Ecto neural progenitor cell (in vitro differentiated cells): ENCODE measurements at places on chromosomes 5 and 9.
A peak's percentile ranks its signal among the peaks of the same experiment; 100 is the strongest.

DNA sequence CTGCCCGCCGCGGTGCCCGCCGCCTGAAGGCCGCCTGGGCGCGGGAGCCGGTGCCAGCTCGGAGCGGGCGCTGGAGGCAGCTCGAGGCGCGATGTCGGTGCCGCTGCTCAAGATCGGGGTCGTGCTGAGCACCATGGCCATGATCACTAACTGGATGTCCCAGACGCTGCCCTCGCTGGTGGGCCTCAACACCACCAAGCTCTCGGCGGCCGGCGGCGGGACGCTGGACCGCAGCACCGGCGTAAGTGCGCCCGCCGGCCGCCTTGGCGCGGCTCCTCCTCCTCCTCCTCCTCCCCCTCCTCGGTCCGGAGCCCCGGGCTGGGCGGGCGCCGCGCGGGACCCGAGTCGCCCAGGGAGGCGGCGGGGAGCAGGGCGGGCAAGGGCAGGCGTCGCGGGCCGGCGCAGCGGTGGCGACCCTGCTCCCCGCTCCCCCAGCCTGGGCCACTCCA is 455 bp downstream of the OLFM1 start:
- DNase-seq, result no peak

DNA sequence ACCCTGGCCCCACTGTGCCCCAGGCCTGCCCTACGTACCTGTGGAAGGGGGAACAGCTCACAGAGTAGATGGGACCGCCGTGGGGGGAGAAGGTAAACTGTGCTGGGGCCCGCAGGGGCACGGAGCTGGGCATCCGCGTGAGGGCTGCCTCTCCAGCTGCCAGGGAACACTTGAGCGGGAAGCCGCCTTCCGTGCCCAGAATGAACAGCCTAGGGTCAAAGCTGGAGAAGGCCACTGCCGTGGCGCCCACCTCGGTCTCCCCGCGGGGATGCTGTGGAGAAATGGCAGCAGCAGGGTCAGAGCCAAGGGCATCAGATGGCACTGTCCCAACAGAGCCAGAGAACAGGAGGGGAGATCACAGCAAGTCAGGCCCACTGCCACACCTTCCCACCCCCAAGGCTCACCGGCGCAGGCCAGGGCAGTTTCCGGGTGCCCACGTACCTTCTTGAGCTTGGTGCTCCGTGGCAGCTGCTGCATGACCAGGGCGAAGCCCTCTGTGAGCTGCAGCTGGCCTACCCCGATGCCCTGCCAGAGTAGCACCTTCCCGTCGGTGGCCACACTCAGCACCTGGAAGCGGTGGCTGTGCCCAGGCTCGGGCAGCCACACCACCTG is 21.9 kb downstream of the DYNC2I2 start:
- no peak for DNase-seq

- DNase-seq, result no peak
These were observed 227.7 kb downstream of the RFK start for GRCh38 chr9:76166526-76166925.

- no peak for DNase-seq
These were observed 437.8 kb downstream of the ARHGEF28 start for GRCh38 chr5:74063821-74064220.

GRCh38 chr9:78927099-78927940 is 630.4 kb downstream of the PSAT1 start:
- DNase-seq, result no peak

DNA sequence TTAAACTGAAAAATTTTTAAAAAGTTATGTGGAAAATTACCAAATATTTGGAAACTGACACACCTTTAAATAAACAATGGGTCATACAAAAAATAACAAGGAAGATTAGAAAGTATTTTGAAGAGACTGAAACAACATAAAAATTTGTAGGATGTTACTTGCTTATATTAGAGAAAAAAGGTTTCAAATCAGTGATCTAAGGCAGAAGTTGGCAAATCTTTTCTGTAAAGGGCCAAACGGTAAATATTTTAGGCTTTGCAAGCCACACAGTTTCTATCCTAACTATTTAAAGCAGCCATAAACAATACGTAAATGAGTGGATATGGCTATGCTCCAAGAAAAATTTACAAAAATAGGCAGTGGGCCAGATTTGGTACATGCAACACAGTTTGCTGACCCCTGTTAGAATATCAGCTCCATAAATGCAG is 81.3 kb downstream of the OXCT1 start:
- no peak for DNase-seq

DNA sequence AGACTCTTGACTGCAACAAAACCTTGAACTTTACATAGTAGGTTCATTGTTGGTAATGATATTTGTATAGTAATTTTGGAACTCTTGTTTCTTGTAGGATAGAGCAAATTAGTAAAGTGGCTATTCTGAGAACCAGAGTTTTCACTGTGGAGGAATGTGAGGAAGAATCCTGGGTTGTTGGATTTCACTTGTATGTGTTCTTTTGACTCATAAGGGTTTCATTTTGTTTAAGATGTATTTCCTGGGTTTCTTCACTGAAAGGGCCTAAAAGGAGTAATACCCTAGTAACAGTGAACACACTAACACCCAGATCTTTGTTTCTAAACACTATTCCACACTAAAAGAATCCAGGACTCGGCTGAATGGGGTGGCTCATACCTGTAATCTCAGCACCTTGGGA is 20.1 kb downstream of the TTC1 start:
- DNase-seq, result no peak

DNA sequence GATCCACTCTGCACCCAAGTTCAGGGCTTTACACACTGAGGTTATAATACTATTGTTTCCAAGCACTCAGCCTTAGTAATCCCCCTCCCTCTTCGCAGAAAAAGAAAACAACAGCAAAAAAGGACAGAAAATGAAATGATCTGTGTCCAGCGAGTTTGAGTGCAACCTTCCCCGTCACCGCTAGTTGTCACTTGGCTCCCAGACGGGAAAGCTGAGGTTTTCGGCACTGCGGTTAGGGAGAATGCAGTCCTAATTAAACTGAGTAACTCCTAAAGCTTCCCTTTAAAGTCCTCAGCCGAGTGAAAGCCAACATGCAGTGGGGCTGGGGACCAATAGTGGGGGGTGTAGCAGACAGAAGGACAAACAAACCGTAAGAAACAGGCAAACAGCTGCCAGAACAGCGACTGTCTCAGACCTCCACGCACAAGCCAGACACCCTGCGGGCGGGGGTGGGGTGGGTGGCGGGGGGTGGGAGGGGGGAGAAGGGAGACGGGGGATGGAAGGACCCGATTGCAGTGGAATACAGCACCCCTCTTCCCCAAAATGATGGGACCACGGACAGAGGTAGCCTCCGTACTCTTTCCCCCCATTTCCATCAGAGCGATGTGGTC is 680 bp downstream of the GLRA1 start:
- DNase-seq, result peak; percentile 59

DNA sequence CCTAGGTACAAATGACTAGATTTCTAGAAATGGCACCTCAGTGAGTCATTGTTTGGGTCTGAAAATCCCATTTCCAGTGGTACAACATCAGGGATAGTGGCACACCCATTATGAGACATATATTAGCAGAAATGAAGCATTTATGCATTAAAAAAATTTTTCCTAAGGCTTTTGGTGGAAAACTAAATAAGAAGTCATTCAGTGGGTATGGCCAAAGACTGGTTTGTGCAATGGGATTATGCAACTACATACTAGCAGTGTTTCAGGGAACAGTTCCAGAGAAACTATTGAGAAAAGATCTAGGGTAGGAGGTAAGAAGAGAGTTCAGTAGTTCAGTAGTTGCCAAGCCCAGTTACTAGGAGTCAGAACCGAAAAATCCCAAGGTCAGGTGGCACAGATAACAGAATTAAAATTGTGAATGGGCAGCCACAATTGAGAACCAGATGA is 106.5 kb upstream of the HAPLN1 start:
- DNase-seq, result no peak

- DNase-seq, result no peak
These were observed 50.8 kb downstream of the GSN start for GRCh38 chr9:121318631-121319382.

DNA sequence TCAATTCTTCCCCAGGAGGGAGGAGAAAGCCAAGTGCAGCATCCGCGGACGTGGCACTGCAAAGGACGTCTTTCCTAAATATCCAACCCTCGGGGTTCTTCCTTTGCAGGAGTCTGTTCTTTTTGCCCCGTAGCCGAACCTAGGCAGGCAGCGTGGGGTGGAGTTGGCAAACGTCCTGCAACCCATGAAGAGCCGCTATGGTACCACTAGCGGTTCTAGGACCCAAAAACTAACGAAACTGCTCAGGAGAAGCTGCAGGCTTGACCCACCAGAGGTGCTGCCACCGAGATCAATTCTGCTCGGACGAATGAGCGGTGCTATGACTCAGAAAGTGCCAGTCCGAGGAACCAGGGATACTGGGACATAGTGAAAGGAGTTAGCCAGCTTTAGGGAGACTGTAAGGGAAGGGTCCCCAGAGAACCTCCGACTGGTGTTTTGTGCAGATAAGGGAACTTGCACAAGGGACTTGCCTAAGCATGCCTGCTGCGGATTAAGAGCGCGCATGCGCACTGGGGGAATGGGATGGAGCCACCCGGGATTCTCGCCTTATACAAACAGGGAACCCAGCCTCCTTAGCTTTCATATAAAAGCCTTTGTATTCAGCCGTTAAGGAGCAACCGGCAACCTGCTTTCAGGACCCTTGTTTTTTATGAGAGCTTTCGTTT is 32.7 kb downstream of the ANXA2R start:
- peak; percentile 91 for DNase-seq

DNA sequence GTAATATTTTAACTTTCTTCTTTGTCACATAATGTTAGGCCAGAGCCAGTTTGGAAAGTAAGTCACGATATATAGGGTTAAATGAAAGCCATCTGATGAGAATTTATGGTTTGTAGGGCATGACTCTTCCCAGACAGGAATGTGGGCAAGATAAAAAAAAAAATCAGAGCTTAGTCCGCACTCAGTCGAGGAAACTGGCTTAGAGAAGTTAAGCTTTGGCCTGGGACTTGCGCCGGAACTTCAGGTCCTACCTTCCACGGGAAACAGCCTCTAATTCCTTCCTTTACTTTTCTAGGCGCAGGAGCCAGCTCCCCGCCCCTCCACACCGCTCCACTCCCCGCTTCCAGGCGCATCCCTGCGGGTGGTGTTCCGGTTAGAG is 475 bp downstream of the DDX31 start:
- DNase-seq, result no peak

DNA sequence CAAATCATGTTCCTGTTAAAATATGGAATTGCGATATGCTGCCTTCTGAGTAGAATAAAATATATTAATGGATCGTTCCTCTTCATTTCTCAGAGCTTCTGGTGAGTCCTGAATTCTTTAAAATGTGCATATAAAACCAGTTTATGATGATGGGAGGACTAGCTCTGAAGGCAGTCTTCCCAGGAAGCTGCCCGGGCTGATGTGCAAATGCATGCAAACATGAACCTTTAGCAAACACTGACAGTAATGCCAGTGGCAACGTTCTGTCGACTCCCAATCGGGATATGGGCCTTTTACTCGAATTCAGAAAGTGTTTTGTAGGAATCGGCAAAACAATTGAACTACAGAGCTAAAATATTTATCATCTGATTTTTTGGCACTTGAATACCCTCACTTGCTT is 93.6 kb downstream of the TLE4 start:
- no peak for DNase-seq

GRCh38 chr5:4571248-4571948 is 568.7 kb upstream of the ADAMTS16 start:
- DNase-seq, result no peak

DNA sequence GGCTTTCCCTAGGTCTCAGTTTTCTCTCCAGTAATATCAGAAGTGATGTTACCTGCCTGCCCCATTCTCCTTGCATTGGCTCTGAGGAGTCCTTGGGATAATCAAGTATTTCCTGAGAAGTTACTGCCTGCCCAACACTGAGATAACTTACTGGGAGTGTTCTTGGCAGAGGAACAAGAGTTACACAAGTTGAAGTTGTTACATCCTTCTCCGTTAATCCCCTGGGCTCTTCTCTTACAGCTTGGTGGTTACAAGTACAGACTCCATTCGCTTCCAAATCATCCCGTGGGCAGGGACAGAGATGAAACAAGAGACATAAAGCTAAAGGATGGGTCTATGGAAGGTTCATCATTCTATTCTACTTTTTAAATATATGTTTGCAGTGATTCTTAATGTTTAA is 74.1 kb upstream of the SAP30L start:
- DNase-seq, result no peak

- DNase-seq, result peak; percentile 91
These were observed 10.2 kb downstream of the HAND1 start for GRCh38 chr5:154467655-154468354.

GRCh38 chr5:61332358-61332749 is 296 bp downstream of the ZSWIM6 start:
- DNase-seq, result no peak

DNA sequence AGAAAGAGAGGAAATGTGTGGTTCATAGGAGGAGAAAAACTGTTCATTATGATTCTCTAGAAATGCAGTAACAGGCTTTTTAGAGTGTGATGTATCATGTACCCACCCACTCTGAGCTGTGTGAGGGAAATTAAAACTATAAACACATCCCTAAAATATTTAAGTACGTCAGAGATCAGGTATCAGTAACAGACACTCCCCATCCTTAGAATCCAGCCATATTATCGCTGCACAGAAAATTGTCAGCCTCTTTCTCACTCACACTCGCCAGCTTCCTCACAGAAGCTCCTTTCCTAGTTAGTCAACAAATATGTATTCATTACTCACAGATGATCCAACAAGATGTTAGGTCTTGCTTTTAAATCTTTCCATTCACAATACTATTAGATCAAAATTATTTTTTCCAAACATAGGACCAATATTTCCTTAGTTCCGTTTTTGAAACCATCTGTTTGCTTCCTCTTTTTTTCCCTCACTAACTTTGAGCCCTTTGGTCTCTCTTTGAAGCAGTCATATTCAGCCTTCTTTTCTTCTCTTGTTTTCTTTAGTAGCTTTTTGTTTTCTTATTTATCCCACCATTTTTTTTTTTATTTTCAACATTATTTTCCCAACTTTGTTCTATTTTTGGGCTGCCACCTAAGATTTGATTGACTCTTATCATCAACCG is 13.6 kb upstream of the MAST4 start:
- no peak for DNase-seq

DNA sequence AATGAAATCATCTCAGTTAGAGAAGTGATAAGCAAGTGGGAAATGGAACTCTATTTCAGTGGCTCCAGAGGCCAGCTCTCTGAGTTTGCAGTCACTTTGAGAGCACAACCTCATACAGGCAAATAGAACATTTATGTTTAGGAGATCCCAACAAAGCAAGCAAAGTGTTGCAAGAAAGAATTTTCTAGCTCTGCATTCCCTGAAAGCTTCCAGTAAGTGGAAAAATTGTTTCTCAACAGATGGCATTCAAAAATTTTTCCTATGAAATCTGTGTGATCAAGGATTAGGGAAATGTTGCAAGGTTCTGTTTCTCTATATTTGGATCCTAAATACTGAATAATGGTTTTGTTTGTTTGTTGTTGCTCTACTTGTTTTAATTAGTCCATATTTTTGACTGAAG is 764.2 kb upstream of the ZNF608 start:
- DNase-seq, result no peak

- no peak for DNase-seq
These were observed 47.8 kb upstream of the TGFBR1 start for GRCh38 chr9:99056886-99057664.

DNA sequence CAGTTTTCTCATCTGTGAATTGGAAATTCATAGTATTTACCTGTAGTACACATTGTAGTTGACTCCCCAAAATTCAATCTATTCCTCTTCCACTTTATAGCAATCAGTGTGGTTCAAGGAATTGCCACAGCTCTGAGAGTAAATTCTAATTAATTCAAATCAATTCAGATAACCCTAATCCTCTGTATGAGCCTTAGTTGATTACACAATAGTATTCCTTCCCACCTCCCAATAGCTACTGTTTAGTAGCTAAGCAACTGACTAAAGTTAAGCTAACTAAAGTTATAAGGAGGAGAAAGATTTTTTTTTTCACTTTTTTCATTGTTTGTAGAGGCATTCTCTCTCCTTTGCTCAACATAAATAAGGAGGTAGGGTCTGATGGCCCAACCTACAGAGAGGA is 77.5 kb downstream of the ARRDC3 start:
- no peak for DNase-seq
